ENCODE measurements at places on chromosomes 1 and 21. TPM values are rescaled to one million over a fixed set of nuclear protein-coding genes. Genes with fewer than 3 reads are reported as not detected.

SLAMF9 gene
- not detected for total RNA-seq

PLCH2 gene
- 32.7 TPM for total RNA-seq

ITGB2 gene
- total RNA-seq, result 642 TPM

CRYAA gene
- total RNA-seq, result not detected

PADI1 gene
- total RNA-seq, result not detected

GPR157 gene
- 3.5 TPM for total RNA-seq

PM20D1 gene
- 0.43 TPM for total RNA-seq

OR2T2 gene
- total RNA-seq, result not detected

SPRR3 gene
- total RNA-seq, result not detected

FNBP1L gene
- 0.15 TPM for total RNA-seq

DNAJB4 gene
- 16.2 TPM for total RNA-seq

KCNK2 gene
- not detected for total RNA-seq

RPTN gene
- total RNA-seq, result not detected

ARHGAP30 gene
- total RNA-seq, result 339 TPM

NUDT17 gene
- total RNA-seq, result 2.5 TPM

OPRD1 gene
- total RNA-seq, result not detected

CD2 gene
- 329 TPM for total RNA-seq

FABP3 gene
- total RNA-seq, result not detected

CASQ1 gene
- total RNA-seq, result not detected

XCL1 gene
- 0.33 TPM for total RNA-seq

GPA33 gene
- total RNA-seq, result 0.71 TPM

DEPDC1 gene
- total RNA-seq, result 25.7 TPM

PDZK1 gene
- total RNA-seq, result not detected

MPZ gene
- 5.9 TPM for total RNA-seq

OR2AK2 gene
- not detected for total RNA-seq

IFNAR2 gene
- total RNA-seq, result 60.1 TPM

TAS1R1 gene
- 0.08 TPM for total RNA-seq

KRTAP10-2 gene
- total RNA-seq, result not detected

ATP8B2 gene
- 142 TPM for total RNA-seq

PARS2 gene
- 4.0 TPM for total RNA-seq

APCS gene
- not detected for total RNA-seq

ATAD3C gene
- 0.98 TPM for total RNA-seq

RGSL1 gene
- not detected for total RNA-seq

FCRLB gene
- total RNA-seq, result 0.35 TPM

MAGOH gene
- total RNA-seq, result 65.9 TPM

INAVA gene
- 0.45 TPM for total RNA-seq

CFAP141 gene
- total RNA-seq, result not detected

ELF3 gene
- total RNA-seq, result 0.30 TPM

ELAPOR1 gene
- 4.1 TPM for total RNA-seq

MLLT11 gene
- 3.4 TPM for total RNA-seq
